ENCODE measurements at places on chromosomes 6 and 20. TPM values are rescaled to one million over a fixed set of nuclear protein-coding genes. Genes with fewer than 3 reads are reported as not detected.
A peak's percentile ranks its signal among the peaks of the same experiment; 100 is the strongest.

DNA sequence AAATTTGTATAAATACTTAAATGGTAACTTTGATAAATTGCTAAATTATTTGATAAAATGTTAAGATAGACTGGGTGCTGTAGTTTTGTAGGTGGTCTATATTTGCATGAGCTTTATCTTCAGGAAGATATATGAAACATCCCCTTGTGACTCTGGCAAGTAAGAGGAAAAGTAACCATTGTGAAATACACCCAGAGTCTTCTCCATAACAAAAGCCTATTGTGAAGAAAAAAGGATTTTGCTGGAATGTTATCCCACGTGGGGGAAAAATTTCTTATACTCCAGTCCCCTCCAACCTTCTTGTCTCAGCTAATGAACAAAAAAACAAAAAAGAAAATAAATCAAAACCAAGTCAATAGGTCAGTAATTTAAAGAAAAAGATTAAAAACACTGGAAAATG is 600.7 kb downstream of the HDGFL1 start:
- no peak for DNase-seq

DNA sequence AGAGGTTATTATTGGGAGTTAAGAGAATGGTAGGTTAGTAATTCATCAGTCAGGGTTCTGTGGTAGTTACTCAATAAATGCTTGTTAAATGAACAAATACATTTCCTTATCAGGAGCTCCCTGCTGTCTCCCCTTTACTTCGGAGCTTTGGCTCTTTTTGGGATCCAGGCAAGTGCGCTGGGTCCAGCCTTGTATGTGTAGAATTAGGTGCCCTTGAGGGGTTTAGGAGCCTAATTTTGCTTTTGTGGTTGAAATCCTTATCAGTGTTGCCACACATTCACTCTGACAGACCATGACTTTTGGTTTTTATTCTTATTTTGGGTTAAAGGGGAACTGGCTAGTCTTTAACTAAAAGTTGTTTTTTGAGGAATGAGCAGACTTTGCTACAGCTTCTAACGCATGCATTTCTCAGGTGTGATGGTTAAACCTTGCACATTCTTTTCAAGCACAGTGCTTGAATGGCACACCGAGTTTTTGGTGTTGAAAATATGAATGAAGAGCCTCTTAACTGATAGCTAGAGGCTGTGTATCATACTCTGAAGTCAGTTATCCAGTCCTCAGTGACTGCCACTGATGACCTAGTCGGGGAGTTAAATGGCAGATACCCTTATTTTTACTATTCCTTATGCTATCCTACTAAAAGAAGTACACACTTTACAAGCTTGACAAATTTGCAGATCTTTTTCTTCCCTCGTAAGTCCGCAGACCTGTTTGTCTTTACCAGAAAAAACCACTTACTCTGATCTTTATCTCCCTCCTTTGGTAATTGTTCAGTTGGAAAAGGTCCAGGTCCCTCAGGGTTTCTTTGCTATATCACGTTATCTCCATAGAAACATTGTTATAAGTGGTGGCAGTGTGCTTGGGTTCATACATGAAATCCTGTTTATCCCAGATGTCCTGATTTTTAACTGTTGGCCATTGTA is 50.7 kb upstream of the PLCG1 start:
- DNase-seq, result no peak

DNA sequence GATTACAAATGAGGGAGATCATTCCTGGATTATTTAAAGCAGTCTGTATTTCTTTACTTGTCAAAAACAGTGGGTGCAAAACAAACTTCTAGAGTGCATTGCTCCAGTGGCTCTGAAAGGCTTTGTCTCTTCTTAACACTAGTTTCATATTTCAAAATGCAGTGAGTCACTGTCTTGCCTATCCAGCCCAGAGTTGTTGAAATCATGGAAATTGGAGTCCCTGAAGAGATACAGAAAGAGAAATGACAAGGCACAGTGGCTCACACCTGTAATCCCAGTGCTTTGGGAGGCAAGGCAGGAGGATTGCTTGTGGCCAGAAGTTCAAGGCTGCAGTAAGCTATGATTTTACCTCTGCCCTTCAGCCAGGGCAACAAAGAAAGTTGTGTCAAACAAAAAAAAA is 11.3 kb downstream of the SLC2A12 start:
- no peak for DNase-seq

The RARS2 gene
- polyA plus RNA-seq, result 14.5 TPM

GRCh38 chr20:14259689-14260088 is 77.7 kb downstream of the FLRT3 start:
- DNase-seq, result no peak

The HLA-DOB gene
- polyA plus RNA-seq, result 0.20 TPM

- DNase-seq, result no peak
These were observed 560.7 kb upstream of the NOX3 start for GRCh38 chr6:156016186-156016976.

- peak; percentile 36 for DNase-seq
These were observed 24.7 kb downstream of the TRAF3IP2 start for GRCh38 chr6:111580826-111581505.

The MAPK14 gene
- 12.4 TPM for polyA plus RNA-seq

DNA sequence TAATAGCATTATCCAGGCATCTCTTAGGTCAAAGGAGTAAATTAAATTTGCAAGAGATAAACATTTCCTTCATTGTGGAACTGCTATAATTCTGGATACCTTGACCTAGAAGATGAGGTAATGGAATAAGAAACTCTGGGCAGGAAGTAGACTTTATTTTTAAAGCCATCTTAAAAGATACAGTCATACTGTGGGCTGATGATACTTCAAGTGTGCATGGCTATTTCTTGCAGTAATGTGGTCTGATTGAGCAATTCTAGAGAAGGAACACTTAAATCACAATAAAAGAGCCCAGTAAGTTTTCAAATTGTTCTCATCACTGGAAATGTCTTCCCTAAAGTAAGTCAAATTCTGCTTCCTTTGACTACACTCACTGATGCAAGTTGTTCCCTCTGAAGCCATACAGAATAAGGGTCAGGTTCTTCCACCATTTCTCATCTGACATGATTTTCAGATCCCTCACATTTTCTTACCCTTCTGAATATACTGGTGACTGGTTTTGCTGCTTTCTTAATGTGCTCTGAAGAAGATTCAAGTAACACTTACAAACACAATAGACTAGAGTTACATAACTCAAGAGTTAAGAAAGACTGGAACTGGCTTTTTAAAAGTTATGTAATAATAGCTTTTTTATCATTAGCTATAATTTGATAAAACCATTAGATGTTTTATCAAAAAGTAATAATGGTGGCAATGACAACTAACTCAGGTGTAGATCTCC is 62.6 kb upstream of the TMEM244 start:
- no peak for DNase-seq

GRCh38 chr6:36110863-36111262 is 19.4 kb upstream of the MAPK13 start:
- no peak for DNase-seq

The EPPIN gene
- not detected for polyA plus RNA-seq

DNA sequence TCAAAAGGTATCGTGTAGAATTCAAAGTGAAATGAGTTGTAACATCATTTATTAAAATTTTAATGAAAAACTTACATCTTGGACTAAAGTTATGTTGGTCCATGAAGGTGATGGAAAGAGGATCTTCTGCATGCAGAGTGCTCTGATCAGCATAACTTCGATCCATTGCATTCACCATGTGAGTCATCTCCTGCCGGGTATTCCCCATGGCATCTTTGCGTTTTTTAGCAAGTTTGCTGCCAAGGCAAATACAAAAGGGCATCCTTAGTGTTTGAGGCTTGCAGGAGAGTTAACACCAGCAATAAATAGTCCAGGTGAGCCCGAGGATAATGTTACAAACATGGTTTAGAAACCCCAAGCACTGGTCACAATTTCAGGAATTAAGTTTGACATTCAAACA is 104.2 kb upstream of the THEMIS start:
- DNase-seq, result no peak

DNA sequence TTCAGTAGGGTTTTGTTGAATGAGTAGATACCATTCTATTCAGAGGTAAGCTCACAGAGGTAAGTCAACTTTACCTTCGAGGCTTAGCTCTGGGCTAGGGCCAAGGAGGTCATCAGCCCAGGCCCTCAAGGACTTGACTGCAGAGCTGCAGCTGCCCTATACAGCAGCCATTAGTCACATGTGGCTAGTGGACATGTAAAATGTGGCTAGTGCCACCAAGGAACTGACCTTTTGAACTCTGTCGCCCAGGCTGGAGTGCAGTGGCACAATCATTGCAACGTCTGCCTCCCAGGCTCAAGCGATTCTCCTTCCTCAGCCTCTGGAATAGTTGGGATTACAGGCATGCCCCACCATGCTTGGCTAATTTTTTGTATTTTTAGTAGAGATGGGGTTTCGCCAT is 47.9 kb upstream of the EPB41L1 start:
- no peak for DNase-seq

The CPXM1 gene
- polyA plus RNA-seq, result 1.3 TPM

The PRSS16 gene
- 0.36 TPM for polyA plus RNA-seq

The IRF4 gene
- 0.41 TPM for polyA plus RNA-seq

DNA sequence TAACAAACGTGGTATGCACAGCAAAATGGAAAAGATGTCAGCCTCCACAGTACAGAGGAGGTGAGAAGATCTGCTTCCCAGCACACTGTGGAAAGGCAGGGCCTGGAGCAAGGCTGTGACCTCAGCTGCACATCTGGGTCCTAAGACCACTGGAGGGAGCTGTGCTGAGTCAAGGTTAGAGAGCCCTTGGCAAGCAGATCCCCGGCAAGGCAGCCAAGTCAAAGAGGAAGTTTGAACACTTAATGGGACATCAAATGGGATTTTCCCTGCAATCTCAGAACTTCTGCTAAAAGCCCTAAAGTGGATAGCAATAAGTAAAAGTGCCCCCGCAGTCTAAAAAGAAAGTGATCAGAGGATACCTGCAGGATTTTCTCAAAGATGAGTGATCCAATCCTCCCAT is 39.5 kb downstream of the UNC5CL start:
- DNase-seq, result peak; percentile 75

DNA sequence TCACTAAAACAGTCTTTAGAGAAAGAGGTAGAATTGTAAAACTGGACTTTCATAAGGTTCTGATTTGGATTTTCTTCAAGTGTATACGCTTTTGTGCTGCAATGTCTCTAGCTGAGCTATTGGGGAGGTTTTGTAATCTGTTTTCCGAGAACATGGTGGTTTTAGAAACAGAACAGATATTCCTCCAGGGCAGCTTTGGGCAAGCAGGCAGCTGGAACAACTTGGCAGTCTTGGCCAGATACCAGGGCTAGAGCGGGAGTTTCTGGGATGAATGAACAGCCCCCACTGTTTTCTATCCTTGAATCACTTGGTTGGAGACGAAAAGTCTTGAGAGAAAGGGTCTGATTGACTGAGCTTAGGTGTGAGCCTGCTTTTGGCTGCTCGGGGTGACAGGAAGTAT is 17.1 kb upstream of the ARMC2 start:
- DNase-seq, result no peak

The CCN6 gene
- not detected for polyA plus RNA-seq

The SLC22A1 gene
- polyA plus RNA-seq, result 0.27 TPM

The TNXB gene
- polyA plus RNA-seq, result 99.0 TPM

GRCh38 chr6:32484614-32484998 is 44.9 kb downstream of the HLA-DRA start:
- no peak for DNase-seq

The ANKRD6 gene
- 6.7 TPM for polyA plus RNA-seq

GRCh38 chr20:6680854-6681253 is 86.6 kb upstream of the BMP2 start:
- DNase-seq, result no peak

The PGC gene
- 1.00 TPM for polyA plus RNA-seq

The GNAS-AS1 gene
- polyA plus RNA-seq, result 0.32 TPM

The MUC22 gene
- 0.14 TPM for polyA plus RNA-seq

- DNase-seq, result no peak
These were observed 55.7 kb downstream of the AFG1L start for GRCh38 chr6:108350528-108350927.

The MYB gene
- polyA plus RNA-seq, result not detected

The KCNK5 gene
- 1.4 TPM for polyA plus RNA-seq

- no peak for DNase-seq
These were observed 253.1 kb downstream of the SLC24A3 start for GRCh38 chr20:19465536-19465935.

DNA sequence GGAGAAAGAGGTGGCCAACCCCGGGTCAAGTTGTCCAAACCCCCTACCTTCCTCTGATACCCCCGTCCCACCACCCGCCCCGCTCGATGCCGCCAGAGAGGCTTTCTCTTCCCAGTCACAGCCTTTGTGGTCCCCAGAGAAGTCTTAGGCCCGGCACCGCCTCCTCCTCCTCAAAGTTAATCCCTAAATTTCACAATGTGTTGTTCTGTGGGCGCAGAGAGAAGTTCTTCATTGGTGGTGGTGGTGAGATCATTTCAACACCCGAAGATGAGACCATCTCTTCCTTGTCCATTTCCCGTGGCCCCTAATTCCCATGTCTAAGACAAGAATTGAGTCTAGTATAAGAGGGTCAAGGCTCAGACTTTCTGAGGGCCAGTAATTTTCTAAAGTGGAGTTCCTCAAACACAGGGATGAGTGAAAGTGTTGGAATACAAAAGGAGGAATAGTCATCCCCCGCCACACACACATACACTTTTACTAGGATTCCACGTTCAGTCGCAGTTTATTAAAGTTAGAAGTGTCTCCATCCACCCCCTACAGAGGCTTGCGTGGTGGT is 10.4 kb downstream of the TRIM31 start:
- DNase-seq, result no peak
